IMR-90 (cell line): ENCODE measurements at places on chromosomes 1 and 21. TPM values are rescaled to one million over a fixed set of nuclear protein-coding genes. Genes with fewer than 3 reads are reported as not detected.
A peak's percentile ranks its signal among the peaks of the same experiment; 100 is the strongest.

- peak; percentile 45 for DNase-seq
Observed at GRCh38 chr1:18882486-18882885, 19.9 kb downstream of the ALDH4A1 start.

Gene AGT
- total RNA-seq = under 0.01 and 0.18 TPM in 2 replicates

- no peak for DNase-seq
Observed at GRCh38 chr1:78526496-78526895, 35.7 kb downstream of the PTGFR start.

DNA sequence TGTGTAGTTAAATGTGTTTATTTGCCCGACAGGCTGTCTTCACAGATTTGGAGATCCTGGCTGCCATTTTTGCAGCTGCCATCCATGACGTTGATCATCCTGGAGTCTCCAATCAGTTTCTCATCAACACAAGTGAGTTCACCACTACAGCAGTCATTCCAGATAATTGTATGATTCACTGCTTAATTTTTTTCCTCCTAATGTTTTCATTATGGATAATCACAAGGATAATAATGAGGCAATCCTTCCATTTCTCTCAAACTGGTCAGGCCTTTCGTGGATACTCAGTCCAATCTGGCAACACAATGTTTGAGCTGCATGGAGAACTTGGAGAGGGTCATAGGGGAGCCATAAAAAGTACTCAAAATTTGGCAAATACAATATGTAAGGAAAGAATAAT is 168.3 kb upstream of the SGIP1 start:
- peak; percentile 56 for DNase-seq

DNA sequence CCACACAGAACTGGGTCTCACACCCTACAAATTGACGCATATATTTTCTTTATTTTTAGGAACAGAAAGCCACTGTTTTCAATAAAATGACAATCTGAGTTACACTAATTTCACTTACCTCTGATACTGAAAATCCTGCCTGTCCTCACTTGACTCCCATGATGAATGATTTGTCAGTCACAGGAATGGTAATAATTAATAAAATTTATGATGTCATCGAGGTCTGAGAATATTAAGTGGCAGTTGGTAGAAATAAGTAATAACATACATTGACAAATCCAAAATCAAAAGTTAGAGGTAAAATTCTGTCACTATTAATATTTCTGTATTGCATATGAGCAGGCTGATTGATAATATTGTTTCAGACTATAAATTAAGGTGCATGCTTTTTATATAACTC is 418.7 kb upstream of the RGS18 start:
- DNase-seq = no peak

DNA sequence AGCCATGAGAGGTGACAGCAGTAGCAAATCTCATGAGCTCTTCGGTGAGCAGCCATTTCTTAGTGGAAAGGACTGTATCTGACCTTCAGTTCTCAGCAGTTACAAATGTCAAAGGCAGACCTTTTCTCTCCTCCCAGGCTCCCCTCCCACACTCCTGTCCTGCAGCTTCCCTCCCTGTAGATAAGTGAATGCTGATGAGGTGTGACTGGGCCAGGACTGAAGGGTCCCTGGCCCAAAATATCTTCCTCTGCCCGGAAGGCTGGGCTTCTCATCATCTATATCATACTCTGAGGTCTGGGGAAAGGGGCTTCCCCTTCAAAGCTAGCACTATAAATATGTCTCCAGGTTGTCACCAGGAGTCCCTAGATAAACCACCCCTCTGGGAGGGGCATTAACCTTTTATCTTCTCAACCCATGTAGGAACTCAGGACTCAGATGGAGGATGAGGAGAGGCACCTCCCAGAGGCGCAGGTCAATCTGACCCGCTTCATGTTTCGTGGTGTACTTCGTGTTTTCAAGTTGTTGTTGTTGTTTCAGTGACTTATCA is 3.6 kb upstream of the ADAMTSL4 start:
- no peak for DNase-seq

DNA sequence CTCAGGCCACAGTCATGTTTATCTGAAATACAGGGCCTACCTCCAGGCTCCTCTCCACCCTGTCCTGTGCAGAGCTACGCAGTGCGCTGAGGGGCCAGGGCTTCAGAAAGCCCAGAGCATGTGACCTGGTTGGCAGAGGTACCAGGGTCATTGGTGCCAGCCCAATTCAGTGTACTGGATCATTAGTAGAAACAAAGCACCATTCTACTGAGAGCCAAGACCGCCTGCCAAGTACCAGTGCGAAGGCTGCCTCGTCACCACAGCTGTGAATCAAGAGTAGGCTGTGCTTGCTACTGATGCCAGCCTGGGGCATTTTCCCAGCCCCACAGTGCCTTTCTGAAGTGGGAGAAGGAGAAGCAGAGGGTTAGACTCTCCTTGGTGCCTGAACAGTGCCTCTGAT is 59.8 kb downstream of the CAPN9 start:
- no peak for DNase-seq

- DNase-seq = no peak
Observed at GRCh38 chr1:219534991-219535390, 77.9 kb downstream of the ZC3H11B start.
